ENCODE measurements at places on chromosomes 5 and 9.
A peak's percentile ranks its signal among the peaks of the same experiment; 100 is the strongest.

GRCh38 chr5:82054004-82054710 is 82.3 kb downstream of the ATG10 start:
- DNase-seq, result no peak

DNA sequence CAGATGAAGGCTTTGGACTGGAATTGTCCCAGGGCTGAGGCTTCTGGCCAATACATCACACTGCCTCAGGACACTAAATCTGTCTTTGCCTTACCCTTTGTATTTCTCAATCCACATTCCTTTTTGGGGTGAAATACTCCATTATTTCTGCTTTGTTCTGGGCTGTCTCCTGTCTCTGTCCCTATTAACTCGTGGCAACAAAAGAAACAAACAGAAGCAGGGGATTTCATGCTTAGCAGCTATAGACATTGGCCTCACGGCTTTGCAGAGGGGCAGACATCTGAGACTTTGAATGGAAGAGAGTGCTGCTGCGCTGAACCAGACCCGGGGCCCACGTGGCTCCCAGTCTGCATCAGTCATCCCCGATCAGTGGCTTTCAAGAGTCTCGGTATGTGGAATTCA is 129.7 kb downstream of the ARL15 start:
- DNase-seq, result no peak

- DNase-seq, result no peak
Observed at GRCh38 chr5:129496421-129496820, 36.3 kb downstream of the ADAMTS19 start.

DNA sequence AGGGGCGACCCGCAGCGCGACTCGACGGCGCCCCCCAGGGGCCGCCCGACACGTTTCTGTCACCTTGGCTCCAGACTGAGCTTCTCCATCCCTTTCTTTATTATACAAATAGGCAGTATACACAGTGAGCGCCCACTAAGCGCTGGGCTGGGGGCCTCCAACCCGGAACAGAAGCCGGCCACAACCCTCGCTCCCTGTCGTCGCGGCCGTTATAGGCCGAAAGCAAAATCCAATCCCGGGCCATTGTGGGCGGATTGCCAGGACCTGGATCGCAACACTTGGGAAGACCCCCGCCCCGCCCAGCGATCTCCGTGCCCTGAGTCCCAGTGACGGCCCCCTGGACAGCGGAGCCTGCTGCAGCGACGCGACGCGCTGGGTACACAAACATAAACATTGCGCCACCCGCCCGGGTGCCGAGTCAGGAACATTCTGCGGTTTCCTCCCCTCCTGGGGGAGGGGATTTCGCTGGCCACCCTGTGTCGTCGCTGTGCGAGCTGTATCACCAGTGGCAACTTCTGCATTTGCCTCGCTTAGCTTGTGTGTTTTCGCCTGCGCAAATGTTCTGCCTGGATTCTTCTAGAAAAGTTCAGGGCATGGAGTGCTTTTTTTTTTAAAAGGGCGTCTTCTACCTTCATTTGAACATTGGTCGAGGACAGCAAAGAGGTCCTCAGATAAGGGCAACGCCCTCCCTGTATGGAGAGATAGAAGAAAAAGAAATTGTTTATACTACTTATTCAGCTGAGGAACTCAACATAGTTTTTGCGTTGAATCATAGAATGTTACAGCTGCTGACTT is 1.3 kb upstream of the DUSP1 start:
- DNase-seq, result peak; percentile 82

DNA sequence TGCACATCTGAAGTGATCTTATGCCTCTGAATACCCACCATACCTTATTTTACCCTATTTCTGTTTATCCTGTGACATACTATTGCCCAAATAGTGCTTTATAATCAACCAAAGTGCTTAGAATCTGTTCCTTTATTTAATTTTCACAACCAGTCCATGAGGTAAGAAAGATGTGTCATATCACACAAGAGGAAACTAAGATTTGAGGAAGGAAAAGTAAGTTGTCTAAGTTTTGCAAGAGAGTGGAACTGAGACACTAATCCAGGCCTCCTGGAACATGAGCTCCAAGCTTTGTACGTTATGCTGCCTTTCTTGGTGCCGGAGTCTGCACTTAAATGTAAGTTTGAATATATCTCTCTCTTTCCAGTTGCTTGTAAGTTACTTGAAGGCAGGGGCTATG is 17.2 kb downstream of the KDM3B start:
- DNase-seq, result no peak

DNA sequence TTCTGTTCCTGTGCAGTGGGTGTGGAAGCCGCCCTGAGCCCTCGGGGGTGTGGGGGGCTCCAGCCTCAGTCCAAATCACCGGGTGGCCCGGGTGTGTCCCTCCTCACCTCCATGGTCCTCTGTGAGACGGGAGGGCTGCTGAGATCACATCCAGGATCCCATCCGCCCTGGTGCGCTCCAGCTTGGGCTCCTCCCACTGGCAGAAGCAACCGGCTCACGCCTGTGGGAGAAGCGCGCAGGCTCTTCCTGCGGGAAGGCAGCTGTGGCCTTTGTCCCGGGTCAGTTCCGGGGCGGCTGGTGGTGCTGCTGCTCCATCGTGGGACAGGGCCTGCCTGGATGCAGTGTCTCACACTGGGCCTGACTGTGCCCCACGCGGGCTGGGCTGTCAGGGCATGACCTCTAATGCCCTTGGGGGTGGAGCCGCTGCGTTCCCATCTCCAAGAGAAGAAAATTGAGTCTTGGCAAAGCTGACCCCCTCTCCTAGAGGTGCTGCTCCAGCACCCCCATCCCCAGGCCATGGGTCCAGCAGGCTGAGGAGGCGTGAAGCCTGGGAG is 18.5 kb downstream of the OLFM1 start:
- DNase-seq, result no peak

DNA sequence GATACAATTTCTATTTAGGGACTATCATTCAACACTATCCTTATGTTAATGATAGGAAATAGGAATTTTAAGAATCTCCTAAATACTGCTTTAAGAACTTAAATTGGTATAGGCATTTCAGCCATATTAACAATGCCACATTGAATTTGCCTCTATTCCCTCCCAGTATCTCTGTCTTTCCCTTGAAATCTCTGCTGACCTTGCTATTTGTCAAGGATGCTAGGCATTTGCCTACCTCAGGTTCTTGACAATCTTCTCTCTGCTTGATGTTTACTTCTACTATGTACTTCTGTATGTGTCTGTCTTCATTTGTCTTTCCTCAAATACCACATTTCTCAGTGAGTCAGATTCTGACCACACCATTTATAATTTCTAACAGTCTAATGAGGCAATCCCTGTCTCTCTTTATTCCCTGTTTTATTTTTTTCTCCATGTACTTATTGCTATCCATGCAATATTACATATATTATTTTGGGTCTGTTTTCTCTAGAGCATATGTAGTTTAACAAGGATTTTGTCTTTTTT is 1461.4 kb upstream of the CDH9 start:
- no peak for DNase-seq

DNA sequence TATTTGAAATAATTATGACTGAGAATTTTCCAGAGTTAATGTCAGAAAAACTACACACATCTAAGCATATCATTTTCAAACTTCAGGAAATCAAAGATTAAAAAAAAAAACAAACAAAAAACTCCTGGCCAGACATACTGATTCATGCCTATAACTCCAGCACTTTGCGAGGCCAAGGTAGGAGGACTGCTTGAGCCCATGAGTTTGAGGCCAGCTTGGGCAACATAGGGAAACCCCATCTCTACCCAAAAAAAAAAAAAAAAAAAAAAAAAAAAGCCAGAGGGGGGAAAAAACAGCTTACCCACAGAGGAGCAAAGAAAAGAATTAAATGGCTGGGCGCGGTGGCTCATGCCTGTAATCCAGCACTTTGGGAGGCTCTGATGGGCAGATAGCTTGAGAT is 22.4 kb downstream of the EFCAB9 start:
- no peak for DNase-seq

- no peak for DNase-seq
Observed at GRCh38 chr5:757346-757930, 27.1 kb downstream of the ZDHHC11B start.

DNA sequence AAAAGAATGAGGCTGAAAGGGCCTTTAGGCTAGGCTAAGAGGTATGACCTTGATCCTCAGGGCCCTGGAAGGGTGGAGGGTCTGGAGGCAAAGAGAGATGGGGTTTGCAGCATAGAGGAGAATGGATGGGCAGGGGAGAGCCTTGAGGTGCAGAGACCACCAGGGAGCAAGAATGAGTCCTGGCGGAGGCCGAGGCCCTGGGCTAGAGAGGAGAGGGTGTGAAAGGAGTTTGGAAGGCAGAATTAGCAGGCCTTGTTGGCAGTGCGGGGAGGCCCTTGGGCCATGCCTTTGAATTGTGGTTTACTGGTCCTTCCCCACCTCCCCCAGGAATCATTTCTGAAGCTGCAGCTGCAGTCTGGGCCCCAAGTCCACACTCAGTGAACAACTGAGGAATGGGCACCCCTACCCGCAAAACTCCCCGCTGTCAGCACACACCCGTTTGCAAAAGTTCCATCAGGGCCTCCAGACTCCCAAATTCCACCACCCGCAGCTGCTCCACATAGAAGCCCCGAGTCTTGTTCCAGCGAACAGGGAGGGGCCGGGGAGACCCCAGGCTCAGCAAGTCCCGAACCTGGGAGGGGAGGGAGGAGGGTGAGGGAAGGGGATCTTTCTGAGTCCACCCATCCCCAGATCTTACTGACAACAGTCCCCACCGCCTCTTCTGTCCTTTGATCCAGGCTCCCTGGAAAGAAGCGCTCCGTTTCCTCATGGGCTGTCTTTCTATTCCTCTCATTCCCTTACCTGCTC is 2.1 kb downstream of the KIF12 start:
- DNase-seq, result no peak

GRCh38 chr5:148873120-148873519 is 46.7 kb downstream of the ADRB2 start:
- no peak for DNase-seq

DNA sequence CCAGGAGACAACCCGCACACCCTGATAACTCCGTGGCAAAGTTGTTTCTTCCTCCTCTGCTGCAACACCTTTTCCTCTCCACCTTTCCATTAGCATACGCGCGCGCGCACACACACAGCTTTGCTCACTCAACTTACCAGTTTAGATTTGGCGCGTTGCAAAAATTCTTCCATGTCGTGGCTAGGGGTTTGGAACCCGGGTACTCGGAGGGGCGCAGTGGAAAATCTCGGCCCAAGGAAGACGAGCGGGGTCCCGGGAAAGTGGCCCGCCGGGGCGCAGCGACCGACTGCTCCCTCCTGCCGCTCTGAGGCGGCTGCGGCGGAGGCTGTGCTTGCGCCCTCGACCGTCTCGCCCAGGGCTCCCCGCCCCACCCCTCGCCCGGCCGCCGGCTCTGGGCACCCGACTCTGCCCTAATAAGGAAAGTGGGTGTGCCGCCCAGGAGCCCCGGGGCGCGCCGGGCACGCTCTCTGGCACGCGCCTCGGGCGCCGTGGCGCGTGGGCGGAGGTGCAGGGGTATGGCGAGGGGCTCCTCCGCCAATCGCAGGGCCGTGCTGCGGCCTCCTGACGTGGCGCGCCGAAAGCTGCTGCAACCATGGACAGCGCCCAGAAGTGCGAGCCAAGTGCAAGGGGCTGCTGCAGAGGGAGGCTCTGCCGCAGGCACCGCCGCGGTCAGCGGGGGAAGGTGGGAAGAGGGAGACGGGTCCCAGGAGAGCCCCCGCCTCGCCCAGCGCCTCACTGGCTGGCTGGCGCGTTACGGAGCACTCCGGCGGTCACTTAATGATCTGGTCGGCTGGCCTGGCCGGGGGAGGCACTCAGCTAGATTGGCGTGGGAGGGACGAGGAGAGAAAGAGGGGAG is at the start of gene PRUNE2:
Gene PRUNE2 (minus strand): TSS at position 324 of the 856 bp plus-strand sequence. CDS start 151 bp downstream, at position 173.
- no peak for DNase-seq

DNA sequence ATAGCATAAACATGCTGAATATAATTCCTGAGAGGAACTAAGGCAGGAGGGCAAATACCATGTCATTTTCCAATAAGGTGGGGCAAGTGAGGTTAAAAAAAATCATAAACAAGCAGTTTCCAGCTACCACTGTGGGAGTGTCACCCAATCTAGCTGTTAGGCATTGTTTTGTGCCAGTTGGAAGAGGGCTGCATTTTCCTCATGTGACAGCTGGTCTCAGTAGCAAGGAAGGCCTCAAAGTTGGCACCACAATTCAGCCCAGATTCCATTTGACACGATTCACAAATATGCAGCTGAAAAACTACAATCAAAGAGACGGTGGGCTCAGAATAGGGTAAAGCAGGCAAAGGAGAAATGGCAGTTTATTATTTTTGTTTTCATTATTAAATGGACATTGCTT is 636.1 kb downstream of the KIF4B start:
- DNase-seq, result no peak

- no peak for DNase-seq
Observed at GRCh38 chr9:21561502-21561901, 79.4 kb upstream of the IFNE start.

GRCh38 chr9:88623698-88624097 is 88.7 kb downstream of the NXNL2 start:
- no peak for DNase-seq

GRCh38 chr5:112958093-112959088 is 18.2 kb upstream of the DCP2 start:
- no peak for DNase-seq

GRCh38 chr9:14608540-14608939 is 84.7 kb downstream of the ZDHHC21 start:
- DNase-seq, result no peak

- DNase-seq, result no peak
Observed at GRCh38 chr5:134625559-134625958, 7.1 kb downstream of the SAR1B start.

- DNase-seq, result no peak
Observed at GRCh38 chr9:73714294-73714693, 562.6 kb downstream of the ANXA1 start.

GRCh38 chr9:22898591-22898990 is 452.0 kb downstream of the DMRTA1 start:
- DNase-seq, result no peak

DNA sequence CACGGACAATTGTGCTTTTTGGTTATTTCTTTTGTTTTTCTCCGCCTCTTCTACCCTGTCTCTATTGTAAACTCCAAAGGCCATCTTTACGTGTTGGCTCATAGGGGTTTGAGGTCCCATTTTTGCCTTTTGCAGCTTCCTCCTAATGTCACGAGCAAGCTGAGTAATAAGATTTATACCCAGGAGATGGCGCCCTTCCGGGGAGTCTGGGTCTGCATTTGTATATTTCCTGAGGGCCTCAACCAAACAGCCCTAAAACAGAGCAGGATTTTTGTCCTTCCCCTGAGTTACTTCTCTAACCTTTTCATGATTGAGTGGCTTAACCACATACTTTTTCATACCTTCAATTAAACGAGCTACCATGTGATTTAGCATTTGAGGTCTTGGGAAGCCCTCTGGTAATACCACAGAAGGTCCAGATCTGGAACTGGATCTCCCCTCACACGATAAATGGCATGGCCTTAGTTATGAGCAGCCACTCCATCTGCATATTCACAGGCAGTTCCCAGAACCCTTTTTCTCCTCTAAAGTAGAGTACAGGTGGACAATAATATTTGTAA is 11.2 kb upstream of the CFAP95 start:
- DNase-seq, result peak; percentile 21

- DNase-seq, result no peak
Observed at GRCh38 chr5:178467568-178468195, 122.5 kb downstream of the COL23A1 start.

DNA sequence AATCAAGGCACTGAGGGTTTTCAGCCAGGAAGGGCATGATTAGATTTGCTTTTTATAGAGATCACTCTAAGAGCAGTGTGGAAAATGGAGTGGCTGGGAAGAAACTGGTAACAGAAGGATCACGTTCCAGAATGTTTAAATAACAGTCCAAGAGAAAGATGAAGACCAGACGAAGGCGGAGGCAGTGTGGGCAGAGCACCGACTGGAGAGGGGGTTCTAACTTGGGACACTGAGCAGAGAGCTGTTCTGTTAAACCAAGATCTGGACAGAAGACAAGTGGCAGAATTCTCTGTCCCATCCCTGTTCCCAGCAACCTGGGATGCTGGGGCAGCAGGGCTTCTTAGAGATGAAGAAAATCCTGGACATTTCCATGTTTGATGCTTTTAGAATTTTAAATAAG is 249.1 kb upstream of the NR4A3 start:
- no peak for DNase-seq

Measured in OCI-LY7 (cell line).